ENCODE measurements at places on chromosomes 7 and 10.

DNA sequence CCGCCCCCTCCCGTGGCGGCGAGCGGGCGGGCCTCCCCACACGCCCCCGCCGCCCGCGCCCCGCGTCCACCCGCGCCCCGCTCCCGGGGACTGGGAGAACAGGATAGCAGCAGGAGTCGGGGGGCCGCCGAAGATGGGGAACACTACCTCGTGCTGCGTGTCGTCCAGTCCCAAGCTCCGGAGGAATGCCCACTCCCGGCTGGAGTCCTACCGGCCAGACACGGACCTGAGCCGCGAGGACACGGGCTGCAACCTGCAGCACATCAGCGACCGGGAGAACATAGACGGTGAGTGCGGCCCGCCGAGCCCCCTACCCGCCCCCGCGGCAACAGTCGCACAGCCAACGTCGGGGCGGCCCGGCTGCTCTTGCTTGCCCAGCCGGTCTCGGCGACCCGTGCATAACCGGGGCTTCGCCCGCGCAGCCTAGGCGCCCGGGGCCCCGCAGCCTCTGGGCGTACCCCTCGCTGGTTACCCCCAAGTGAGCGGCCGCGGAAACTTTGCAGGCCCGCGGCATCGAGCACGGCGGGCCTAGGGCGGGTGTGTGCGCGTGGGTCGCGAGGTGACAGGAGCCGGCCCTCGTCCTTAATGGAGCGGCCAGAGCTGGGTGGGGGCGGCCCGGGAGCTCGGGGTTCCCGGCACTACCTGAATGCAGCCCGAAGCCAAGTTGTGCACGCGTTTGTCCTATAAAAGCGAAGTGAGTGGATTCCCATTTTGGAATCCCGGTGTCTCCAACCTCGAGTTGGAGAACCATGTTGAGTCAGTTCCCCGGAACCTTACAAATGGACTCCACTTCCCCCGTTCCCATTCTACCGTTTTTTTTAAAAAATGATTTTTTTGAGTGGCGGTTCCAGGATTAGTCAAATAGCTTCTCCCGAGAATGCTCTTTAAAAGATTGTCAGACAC lies 863 bp downstream of the CCNY start:
- DNase-seq, result no peak

DNA sequence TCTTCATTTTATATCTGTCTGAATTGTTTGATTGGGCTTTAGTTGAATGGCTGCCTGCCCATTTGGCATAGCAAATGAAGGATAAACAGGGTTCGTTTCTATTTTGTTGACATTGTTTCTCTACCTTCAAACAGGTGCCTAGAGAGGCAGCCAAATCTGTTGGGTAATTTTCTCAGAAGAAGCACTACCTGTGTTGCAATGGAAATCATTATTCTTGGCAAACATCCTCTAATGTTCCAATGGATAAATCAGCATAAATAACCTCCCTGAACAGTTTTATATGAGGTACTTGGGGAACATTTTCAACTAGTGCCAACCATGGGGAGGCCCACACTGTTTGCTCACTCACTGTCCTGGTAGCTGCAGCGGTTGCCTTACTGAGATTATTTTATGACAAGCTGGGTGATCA lies 64.4 kb upstream of the PLPP4 start:
- no peak for DNase-seq

- DNase-seq, result no peak
Measured at GRCh38 chr7:69928621-69929020, 330.3 kb downstream of the AUTS2 start.

- no peak for DNase-seq
Measured at GRCh38 chr7:75987805-75988567, 6.4 kb downstream of the TMEM120A start.

- DNase-seq, result no peak
Measured at GRCh38 chr10:58555170-58555929, 42.7 kb downstream of the BICC1 start.

DNA sequence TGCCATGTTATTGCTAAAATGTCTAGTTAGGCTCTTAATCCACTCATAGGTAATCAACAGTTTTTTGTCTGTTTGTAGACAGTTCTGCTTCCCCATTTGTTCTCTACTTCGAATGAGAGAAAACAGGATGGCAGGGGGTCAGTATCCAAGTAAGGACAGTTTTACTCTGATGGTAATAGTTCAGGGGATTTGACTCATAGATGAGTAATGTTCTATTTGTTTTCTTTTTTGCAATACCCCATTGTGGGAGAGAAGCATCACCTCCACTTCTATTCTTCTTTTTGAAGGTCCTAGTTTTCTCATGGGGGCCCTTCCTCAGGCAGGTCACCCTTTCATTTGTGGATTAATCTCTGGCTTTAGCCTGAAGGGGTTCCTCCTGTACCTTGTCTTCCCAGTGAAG lies 13.9 kb downstream of the PCLO start:
- DNase-seq, result no peak

GRCh38 chr7:137717811-137718271 lies 128.9 kb downstream of the DGKI start:
- DNase-seq, result no peak

DNA sequence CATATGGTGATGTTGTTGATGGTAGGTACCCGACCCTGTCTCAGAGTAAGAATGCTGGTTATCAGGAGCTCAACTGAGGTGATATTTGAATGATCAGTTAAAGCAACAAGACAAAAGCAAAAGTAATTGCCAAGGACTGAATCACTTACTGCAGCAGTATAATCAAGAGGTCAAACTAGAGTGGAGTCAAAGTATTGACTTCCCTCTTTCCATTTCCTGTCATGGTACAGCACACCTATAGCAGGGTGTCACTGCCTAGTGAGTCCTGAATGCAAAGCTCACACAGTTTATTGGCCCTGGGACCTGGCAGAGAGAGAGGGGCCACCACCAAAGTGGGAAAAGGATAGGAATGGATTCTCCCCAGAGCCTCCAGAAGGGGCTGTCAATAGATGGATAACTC lies 886.1 kb upstream of the SORCS1 start:
- DNase-seq, result no peak

DNA sequence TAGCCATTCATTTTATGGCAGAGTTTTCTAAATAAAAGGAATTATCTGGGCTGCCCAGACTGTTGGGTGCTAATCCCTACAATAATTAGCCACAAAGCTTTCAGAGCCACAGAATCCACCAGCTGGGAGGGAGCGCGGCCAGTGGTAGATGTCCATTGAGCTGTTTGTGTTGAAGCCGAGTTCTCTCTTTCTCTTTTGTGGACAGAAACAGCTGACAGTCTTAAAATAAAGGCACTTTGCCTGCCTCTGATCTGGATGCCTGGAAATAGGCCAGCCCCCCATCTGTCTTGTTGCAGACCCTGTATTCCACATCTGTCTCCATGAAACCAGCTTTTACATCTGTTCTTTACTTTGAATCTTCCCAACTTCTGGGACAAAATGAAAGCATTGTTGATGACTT lies 66.1 kb downstream of the MTPN start:
- no peak for DNase-seq

DNA sequence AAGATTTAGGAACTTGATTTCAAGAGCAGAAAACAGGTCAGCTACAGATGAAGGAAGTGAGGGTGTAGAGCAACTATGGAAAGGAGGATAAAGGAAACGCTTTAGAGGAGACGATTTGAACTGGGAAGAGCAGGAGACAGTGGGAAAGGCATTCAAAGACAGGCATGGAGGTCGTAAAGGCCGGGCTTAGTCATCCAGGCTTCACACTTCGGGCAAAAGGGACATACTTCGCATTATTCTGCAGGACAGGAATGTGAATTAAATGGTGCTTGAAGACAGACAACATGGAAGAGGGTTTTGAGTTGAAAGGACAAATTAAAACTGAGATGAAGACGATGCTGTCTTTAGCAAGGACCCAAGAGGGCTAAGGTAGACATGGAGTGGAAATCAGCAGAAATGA lies 8.1 kb downstream of the FAM171A1 start:
- no peak for DNase-seq

GRCh38 chr10:74061104-74061503 lies 63.2 kb downstream of the VCL start:
- DNase-seq, result no peak

DNA sequence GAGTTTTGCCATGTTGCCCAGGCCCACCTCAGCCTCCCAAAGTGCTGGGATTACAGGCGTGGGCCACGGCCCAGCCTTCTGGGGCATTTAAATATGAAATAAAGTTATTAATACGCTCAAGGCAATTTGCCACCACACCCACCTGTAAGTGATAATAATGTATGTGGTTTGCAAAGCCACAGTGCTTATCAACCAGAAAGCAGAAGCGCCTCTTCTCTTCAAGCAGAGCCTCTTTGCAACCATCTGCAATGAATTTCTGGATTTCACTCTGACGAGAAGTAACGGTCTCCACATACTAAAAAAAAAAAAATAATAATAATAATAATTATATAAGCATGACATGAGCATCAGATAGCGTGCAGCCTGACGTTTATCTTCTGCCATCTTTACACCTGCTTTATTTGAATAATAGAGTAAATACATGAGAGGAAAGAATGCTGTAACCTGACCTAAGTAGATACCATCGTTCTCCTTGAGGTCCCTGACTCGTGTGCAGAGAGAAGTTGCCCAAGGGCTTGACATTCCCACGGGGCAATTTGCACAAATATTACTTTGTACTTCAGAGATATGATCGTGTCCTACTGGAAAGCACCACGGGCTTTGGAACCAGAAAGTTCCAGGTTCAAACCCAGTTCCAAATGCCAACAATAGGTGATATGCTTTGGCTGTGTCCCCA lies 34.0 kb downstream of the BRI3 start:
- no peak for DNase-seq

DNA sequence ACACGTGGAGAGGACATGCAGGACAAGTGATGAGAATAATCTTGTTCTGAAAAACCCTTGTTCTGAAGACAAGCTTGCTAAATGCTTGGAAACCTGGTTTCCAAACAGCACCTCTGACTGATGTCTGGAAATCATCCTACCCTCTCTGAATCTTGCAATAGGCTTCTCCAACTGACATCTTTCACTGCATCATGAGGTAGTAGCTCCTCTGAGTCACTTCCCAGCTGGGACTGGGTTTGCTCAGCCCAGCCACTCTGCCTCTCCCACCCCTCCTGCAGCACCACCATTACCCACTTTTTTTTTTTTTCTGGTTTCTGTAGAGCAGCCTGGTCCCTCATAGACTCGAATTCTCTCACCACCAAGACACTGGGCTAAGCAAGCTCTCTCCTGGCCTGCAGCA lies 919.8 kb downstream of the GRID1 start:
- no peak for DNase-seq

GRCh38 chr7:136133551-136133950 lies 156.4 kb upstream of the MTPN start:
- DNase-seq, result no peak

- no peak for DNase-seq
Measured at GRCh38 chr10:62708569-62708968, 96.0 kb upstream of the ADO start.

DNA sequence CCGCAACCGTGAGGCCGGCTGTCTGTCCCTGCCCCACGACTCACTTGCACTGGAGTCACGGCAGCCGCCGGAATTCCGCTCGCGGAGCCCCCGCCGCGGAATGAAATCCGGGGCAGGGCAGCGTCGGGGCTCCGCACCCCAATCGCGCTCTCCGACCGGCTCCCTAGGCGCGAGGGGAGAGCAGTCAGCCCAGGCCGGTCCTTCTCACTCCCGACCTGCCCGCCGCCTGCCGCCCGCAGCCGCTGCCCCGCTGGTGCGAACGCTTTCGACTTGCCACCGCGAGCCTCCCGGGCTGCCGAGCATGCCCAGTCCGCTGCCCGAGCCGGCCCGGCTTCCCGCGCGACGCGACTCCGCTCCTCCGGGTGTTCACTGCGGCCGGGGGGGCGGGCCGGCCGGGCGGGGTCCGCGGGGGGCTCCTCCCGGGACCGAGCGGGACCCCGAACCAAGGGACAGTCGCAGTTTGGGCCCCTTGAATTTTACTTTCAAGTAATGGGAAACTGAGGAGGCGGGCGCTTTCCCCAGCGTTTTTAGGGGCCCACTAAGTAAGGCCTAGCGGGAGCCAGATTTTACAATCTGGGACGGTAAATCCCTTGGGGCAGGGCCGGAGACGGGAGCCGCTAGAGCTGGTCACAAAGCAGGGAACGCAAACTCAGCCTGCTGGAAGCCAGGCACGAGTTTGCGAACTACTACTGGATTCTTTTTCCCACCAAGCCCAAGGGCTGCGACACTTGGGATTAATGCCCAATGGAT lies at the start of gene SGMS1:
SGMS1 (minus strand) TSS at position 294 of the 750 bp plus-strand sequence. CDS start 279,842 bp downstream, outside the sequence.
- DNase-seq, result peak; percentile 65

DNA sequence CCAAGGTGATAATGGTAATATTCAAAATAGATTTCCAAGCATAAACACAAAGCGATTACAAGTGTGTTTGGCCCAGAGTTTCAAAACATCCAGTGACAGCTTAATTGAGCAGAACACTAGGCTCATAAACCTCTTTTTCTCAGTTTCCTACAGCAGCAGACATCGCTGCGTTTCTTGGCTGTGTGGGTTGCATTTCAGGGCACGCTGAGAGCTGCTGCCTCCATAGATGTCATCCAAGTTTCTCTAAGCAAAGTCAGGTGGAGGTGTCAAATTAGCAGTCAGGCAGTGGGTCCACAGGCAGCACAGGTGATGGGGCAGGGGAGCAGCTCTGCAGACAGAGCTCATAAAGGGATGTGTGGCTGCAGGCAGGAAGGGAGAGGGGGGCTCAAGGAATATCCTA lies 50.5 kb upstream of the COL13A1 start:
- DNase-seq, result no peak

DNA sequence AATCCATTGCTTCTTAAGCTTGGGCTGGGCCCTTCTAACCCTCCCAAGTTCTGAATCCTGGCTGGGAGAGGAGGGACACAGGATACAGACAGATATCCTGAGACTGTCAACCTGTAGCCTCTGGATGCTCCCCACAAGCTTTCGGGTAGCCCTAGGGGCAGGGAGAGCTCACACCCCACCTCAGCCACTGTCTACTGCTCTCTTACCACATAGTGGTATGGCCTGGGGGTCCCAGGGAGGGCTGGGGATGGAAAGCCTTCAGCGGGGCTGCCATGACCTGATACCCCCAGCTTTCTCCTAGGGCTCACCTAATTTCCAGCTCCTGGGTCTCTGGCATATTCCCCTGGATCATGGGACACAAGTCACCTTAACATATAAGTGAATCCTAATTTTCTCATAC lies 25.1 kb downstream of the CRHR2 start:
- DNase-seq, result no peak

GRCh38 chr7:150755473-150756099 lies 18.4 kb downstream of the GIMAP5 start:
- DNase-seq, result no peak

DNA sequence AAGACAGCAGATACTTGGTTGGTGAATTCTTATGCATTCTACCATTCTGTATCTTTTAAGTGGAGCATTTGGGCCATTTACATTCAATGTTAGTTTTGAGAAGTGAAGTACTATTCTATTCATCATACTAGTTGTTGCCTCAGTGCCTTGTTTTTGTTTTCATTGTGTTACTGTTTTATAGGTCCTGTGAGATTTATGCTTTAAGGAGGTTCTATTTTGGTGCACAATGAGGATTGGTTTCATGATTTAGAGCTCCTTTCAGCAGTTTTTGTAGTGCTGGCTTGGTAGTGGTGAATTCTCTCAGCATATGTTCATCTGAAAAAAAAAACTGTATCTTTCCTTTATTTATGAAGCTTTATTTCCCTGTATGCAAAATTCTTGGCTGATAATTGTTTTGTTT lies 23.3 kb upstream of the WNT2 start:
- no peak for DNase-seq

- DNase-seq, result peak; percentile 60
Measured at GRCh38 chr10:13787015-13787421, 200.3 kb downstream of the PRPF18 start.

- DNase-seq, result no peak
Measured at GRCh38 chr10:107141524-107142061, 22.9 kb downstream of the SORCS1 start.
